ENCODE measurements at places on chromosomes 3 and 15. TPM values are rescaled to one million over a fixed set of nuclear protein-coding genes. Genes with fewer than 3 reads are reported as not detected.

BDH1 gene
- total RNA-seq = 54.2 TPM

CRBN gene
- total RNA-seq = 74.4 TPM

ESYT3 gene
- total RNA-seq = 0.43 TPM

GOLGA6A gene
- total RNA-seq = not detected

PTPN9 gene
- 41.6 TPM for total RNA-seq

- H3K27me3 ChIP-seq = no peaks in the 10 kb centered on the region
- H3K27ac ChIP-seq = no peak overlapping the region
- H3K36me3 ChIP-seq = no peaks in the 10 kb centered on the region
- no peaks in the 10 kb centered on the region for H3K4me1 ChIP-seq
- no peak for DNase-seq
- no peak overlapping the region for H3K4me3 ChIP-seq
Observed at GRCh38 chr3:157447026-157447694, 10.5 kb downstream of the PTX3 start.

GRCh38 chr3:42488687-42489086 lies 13.8 kb upstream of the VIPR1 start:
- H3K4me1 ChIP-seq = no peaks in the 10 kb centered on the region
- no peak overlapping the region for H3K27ac ChIP-seq
- H3K36me3 ChIP-seq = no peaks in the 10 kb centered on the region
- no peak for DNase-seq
- H3K4me3 ChIP-seq = no peak overlapping the region

GRCh38 chr3:195028877-195029606 lies 241.9 kb downstream of the XXYLT1 start:
- H3K27me3 ChIP-seq = peaks cover 3% of the 10 kb centered on the region
- DNase-seq = no peak
- no peaks in the 10 kb centered on the region for H3K36me3 ChIP-seq
- H3K4me3 ChIP-seq = no peak overlapping the region
- H3K27ac ChIP-seq = no peak overlapping the region
- H3K4me1 ChIP-seq = no peaks in the 10 kb centered on the region

DNA sequence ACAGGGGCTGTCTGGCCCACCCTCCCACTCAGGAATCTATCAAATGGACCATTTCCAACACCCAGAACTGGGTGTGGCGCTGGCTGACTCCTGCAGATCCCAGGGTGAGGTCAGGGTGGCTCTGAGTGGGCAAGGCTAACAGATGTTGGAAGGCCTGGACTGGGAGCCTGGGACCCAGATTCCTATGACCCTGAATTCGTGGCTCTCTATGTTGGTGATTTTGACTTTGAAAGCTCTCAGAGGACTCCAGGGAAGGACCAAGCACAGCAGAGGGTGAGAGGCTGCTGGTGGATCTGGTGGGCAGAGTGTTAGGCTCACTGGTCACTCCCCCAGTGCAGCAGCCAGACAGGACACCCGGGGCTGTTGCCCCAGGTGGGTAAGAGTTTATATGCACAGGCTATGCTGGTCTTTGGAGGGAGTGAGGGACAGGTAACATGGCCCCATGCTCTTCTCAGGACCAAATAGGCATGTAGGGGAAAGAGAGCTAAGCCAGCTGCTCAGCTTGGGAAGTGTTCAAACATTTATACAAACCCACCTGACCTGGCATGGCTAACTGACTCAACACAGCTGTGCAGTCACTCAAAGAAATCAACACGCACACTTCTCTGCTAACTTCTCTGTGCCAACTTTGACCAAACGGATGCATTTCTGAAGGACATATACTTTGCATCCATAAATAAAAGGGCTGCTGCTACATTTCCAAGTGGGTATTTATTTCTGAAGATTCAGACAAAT lies 62.6 kb upstream of the RAB6B start:
- H3K27ac ChIP-seq = no peak overlapping the region
- H3K27me3 ChIP-seq = peaks cover 3% of the 10 kb centered on the region
- no peak for DNase-seq
- H3K4me1 ChIP-seq = no peaks in the 10 kb centered on the region
- no peak overlapping the region for H3K4me3 ChIP-seq

GRCh38 chr3:166743481-166744134 lies 636.5 kb downstream of the ZBBX start:
- no peak overlapping the region for H3K27ac ChIP-seq
- H3K27me3 ChIP-seq = no peaks in the 10 kb centered on the region
- H3K4me3 ChIP-seq = no peak overlapping the region
- H3K36me3 ChIP-seq = no peaks in the 10 kb centered on the region
- H3K4me1 ChIP-seq = no peaks in the 10 kb centered on the region

DNA sequence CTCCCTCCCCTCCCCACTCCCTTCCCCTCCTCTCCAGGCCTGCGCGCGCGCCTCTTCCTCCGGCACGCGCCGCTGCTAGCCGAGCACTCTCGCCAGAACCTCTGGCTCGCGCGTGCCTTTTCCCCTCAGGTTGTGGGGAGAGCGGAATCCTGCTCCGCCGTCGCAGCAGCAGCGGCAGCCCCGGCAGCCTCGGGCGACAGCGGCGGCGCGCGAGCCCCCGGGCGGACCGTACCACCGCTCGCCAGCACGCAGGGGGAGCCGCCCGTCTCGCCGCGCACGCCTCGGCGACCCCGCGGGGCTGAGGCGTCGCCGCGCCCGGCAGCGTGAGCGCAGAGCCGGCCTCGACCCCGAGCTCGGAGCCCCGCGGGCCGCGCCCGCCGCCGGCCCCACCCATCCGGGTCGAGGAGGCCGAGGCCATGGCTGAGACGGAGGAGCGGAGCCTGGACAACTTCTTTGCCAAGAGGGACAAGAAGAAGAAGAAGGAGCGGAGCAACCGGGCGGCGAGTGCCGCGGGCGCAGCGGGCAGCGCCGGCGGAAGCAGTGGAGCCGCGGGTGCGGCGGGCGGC lies at the start of gene CDV3:
TSS of gene CDV3 (plus strand) at position 58 of the 566 bp plus-strand sequence. CDS start at position 417, 359 bp downstream.
- peak within 1 kb of the TSS; percentile 89 for H3K4me3 ChIP-seq
- peaks cover 1% of the 10 kb centered on the region for H3K27me3 ChIP-seq
- peak within 1 kb of the TSS; percentile 98 for H3K27ac ChIP-seq
- H3K36me3 ChIP-seq = peaks cover 40% of the 10 kb centered on the region
- peaks cover 54% of the 10 kb centered on the region for H3K4me1 ChIP-seq

- H3K27me3 ChIP-seq = no peaks in the 10 kb centered on the region
- peak overlapping the region; percentile 92 for H3K27ac ChIP-seq
- H3K4me3 ChIP-seq = peak overlapping the region; percentile 97
- peaks cover 58% of the 10 kb centered on the region for H3K4me1 ChIP-seq
- DNase-seq = peak; percentile 87
Observed at GRCh38 chr15:90231028-90232017, 2.4 kb downstream of the CIB1 start.

- no peak for DNase-seq
- no peak overlapping the region for H3K4me3 ChIP-seq
- H3K36me3 ChIP-seq = no peaks in the 10 kb centered on the region
- H3K27ac ChIP-seq = no peak overlapping the region
Observed at GRCh38 chr15:33654860-33655259, 313.4 kb upstream of the CHRM5 start.

DNA sequence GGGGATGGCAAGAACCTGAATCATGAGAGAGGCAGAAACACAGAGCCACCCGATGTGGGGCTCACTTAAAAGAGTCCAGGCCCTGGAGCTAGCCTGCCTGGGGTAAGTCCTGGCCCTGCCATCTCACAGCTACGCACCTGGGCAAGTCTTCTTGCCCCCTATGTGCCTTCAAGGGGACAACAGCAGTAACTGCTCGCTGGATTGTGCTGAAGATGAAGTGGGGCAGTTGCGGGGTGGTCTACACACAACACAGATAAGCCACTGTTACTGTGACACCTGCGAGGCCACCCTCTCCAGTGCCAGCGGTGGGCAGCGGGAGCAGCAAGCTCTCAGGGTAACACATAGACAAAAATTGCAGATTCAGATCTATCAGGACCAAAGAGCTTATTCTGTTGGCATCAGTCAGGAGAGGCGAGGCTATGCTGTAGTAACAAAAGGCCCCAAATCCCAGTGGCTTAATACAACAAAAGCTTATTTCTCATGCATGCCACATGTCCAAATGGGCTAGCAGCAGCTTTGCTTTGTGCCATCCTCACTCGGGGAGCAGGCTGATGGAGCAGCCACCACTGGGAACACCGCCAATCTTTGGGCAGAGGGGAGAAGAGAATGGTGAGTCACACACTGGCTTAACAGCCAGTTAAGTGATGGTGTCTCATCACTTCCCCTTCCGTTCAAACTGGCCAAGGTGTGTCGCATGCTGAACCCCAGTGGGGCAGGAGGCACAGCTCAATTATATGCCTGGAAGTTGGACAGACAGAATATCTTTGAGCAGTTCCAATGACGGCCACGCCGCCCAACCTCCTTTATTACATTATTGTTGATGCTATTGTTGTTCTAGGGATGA lies 78.3 kb downstream of the WNT7A start:
- H3K27me3 ChIP-seq = peaks cover 3% of the 10 kb centered on the region
- DNase-seq = no peak
- no peak overlapping the region for H3K27ac ChIP-seq
- no peaks in the 10 kb centered on the region for H3K4me1 ChIP-seq
- no peaks in the 10 kb centered on the region for H3K36me3 ChIP-seq

DNA sequence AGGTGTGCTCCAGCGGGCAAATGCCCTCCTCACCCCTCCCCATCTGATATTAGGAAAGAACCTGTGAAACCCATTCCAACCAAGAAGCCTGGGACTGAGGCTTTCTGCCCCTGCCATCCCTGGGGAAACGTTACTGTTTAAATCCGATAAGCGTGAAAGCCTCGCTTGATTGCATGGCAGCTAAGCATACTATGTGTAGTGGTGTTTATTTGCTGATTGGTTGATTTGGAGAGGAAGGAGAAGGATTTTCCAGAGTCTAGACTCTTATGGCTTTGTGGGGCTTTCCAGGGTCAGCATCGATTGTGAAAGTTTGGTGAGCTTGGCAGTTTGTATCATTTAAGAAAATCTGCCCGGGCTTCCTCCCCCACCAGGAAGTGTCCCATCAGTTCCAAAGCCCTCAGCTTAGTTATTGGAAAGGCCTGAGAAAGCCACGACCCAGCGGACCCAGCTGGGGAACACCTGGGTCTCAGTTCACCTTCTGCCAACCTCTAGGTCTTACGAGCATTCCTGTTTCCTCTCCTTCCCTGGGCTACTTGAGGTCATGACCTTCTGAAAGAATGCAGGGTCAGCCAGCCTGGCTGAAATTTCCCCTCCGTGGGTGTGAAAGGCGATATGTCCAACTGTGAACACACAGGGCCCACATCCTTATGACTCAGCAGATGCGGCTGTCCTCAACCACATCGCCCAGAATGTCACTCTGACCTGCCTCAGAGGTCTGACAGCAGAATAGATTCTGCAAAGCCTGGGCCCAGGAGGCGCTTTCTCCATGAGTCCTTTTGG lies 62.8 kb upstream of the HERC1 start:
- no peak overlapping the region for H3K4me3 ChIP-seq
- DNase-seq = peak; percentile 70
- H3K4me1 ChIP-seq = peaks cover 71% of the 10 kb centered on the region
- H3K27me3 ChIP-seq = peaks cover 2% of the 10 kb centered on the region
- H3K27ac ChIP-seq = peak overlapping the region; percentile 47

DNA sequence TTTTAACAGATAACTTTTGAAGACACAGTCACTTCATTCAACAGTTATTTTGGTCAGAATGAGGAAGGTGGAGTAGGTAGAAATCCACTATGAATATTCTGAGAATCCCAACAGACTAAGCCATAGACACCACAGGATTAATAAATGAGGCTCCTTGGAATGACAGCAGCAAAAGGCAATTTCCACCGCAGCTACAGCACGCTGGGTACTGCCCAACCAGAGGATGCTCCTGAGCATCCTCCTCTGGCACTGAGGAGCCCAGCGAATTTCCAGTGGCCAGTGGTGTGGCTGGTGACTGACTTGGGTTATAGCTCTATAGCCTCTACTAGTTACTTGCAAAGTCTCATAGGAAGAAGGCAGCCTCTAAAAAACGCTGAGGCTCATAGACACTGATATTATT lies 3.6 kb upstream of the NR1D2 start:
- no peak overlapping the region for H3K27ac ChIP-seq
- peaks cover 8% of the 10 kb centered on the region for H3K4me1 ChIP-seq
- H3K27me3 ChIP-seq = peaks cover 33% of the 10 kb centered on the region
- H3K4me3 ChIP-seq = no peak overlapping the region
- DNase-seq = no peak

DNA sequence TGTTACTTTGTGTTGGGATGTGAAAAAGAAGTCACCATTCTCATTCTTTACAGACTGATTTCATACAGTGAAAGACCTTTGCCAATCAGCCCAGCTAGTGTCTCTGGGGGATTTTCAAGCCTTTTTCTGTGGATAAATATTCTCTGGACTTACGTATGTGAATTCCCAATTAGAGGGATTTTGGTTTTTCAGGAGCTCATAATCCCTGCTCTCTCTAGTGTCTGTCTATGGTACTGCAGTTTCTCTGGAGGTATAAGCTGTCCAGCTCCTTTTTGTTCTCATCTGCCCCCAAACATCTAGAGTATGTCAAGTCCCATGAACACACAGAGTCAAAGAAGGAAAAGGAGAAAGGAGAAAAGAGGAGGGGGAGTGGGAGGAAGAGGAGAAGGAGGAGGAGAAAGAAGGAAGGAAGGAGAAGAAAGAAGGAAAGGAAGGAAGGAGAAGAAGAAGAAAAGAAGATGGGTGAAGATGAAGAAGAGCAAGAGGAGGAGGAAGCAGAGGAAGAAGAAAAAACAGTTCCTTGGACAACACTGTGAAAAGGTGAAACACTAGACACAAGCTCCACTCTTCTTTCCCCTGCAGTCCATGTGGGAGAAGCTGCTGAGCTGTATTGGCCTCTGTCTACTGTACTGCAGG lies 218.6 kb downstream of the GREM1 start:
- H3K4me1 ChIP-seq = no peaks in the 10 kb centered on the region
- H3K27me3 ChIP-seq = peaks cover 4% of the 10 kb centered on the region
- no peak overlapping the region for H3K4me3 ChIP-seq

- H3K4me1 ChIP-seq = peaks cover 5% of the 10 kb centered on the region
- no peak overlapping the region for H3K27ac ChIP-seq
Observed at GRCh38 chr3:69410301-69410700, 24.4 kb upstream of the FRMD4B start.

DNA sequence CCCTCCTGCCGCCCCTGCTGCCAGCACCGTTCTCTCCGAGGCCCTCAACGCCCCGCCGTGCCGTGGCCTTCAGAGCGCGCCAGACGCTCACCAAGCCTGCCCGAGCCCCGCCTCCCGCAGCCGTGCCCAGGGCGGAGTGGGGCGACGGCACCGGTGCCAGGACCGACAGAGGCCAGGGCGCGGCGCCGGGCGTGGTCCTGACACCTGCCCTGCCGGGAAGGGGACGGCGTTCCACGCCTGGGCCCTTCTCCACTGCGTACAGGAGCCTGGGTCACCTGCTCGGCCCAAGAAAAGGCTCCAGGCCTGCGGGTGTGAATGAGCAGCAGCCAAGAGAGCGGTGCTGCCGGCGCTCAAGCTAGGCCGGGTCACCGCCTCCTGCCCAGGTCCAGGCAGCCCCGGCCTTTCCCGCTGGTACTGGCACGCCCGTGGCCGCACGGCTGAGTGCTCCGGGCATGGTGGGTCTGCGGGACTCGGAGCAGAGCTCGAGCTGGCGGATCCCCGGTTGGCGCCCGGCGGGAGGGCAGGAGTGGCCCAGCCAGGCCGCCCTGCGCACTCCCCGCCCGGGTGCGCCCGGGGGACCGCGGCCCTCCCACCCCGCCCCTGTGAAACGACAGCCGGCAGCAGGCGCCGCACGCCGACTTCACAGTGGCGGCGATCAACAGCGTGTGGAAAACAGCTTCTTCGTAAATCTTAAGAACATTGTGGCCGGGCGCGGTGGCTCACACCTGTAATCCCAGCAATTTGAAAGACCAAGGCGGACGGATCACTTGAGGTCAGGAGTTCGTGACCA lies 4.2 kb downstream of the OCA2 start:
- peaks cover 41% of the 10 kb centered on the region for H3K4me1 ChIP-seq
- no peak overlapping the region for H3K27ac ChIP-seq
- DNase-seq = no peak
- peaks cover 75% of the 10 kb centered on the region for H3K27me3 ChIP-seq
- H3K36me3 ChIP-seq = peaks cover 18% of the 10 kb centered on the region
- H3K4me3 ChIP-seq = peak overlapping the region; percentile 6

GRCh38 chr15:85120351-85121113 lies 138.9 kb downstream of the PDE8A start:
- H3K27me3 ChIP-seq = no peaks in the 10 kb centered on the region
- no peaks in the 10 kb centered on the region for H3K4me1 ChIP-seq
- H3K4me3 ChIP-seq = no peak overlapping the region
- no peak for DNase-seq
- H3K27ac ChIP-seq = no peak overlapping the region
